ENCODE measurements at places on chromosomes 7 and 10. TPM values are rescaled to one million over a fixed set of nuclear protein-coding genes. Genes with fewer than 3 reads are reported as not detected.

Gene C10orf105
- not detected for total RNA-seq

Gene CYP26C1
- not detected for total RNA-seq

Gene CACNA2D1
- 5.4 TPM for total RNA-seq

Gene PPP1R17
- not detected for total RNA-seq
